Activated CD4-positive, alpha-beta T cell treated with anti-CD3 and anti-CD28 coated beads, Interleukin-2, Interleukin-6, amounts not matched to agents 100 ng/mL and 50 ng/mL, durations not matched to agents 16 hours and 8 hours (primary cell): ENCODE measurements at places on chromosomes 7 and 10.

- peak; percentile 53 for DNase-seq
These were observed 45.6 kb downstream of the SMURF1 start for GRCh38 chr7:99098286-99098823.

GRCh38 chr7:125599387-125599786 is 669.8 kb upstream of the POT1 start:
- peak; percentile 0 for DNase-seq

- no peak for DNase-seq
These were observed 91.6 kb downstream of the MYOF start for GRCh38 chr10:93390306-93391090.

DNA sequence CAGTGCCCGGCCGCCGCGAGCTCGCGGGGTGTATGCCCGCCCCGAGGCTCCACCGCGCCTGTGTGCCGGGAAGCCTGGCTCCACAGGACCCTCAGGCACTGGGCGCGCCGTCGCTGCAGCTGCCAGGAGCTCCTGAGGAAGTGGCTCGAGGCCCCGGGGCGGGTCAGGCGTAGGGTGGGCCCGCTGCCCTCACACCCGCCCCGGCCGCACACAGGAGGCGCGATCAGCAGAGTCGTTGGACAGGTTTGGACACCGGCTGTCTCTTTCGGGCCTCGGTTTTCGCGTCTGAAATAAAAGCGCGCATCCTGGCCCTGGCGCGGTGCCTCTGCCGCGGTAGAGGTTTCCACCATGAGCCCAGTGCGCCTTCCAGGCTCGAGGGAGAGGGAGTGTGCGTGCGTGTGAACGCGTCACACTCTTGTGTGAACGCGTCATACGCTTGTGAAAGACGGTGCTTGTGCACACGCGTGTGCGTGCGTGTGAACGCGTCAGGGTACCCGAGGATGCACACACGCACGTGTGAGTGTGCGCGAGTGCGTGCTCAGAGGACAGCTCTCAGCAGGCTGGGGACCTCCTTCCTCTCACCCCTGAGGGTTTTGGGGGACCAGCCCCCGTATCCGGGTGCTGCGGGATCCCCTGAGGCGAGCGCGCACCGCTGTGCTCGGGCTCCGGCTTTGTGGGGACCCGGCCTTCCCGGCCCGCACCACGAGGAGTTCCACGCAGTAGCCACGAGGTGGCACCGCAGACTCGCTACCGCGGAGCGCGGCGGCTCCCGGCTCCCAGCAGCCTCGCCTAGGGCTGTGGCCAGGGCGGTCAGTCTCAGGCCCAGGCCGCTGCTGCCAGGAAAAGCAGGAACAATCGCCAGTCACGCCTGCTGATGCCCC is 83.8 kb downstream of the BMS1 start:
- DNase-seq, result peak; percentile 67

DNA sequence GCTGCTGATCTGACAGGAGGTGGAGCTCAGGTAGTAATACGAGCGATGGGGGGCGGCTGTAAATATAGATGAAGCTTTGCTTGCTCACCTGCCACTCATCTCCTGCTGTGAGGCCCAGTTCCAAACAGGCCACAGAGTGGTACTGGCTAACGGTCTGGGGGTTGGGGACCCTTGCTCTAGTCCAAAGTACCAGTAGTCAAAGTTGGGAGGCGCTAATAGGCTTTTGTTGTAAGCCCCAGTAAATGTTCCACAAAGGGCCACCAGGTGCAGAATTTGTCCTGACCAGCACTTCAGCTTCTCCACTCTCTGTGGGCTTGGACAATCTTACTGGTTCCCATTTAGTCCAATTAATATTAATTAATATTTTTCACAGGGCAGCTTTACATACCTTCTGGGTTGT is 206.6 kb downstream of the ACTR3B start:
- DNase-seq, result no peak

- no peak for DNase-seq
These were observed 11.2 kb upstream of the THSD7A start for GRCh38 chr7:11843113-11843765.

GRCh38 chr7:121180436-121181063 is 148.2 kb upstream of the WNT16 start:
- no peak for DNase-seq

DNA sequence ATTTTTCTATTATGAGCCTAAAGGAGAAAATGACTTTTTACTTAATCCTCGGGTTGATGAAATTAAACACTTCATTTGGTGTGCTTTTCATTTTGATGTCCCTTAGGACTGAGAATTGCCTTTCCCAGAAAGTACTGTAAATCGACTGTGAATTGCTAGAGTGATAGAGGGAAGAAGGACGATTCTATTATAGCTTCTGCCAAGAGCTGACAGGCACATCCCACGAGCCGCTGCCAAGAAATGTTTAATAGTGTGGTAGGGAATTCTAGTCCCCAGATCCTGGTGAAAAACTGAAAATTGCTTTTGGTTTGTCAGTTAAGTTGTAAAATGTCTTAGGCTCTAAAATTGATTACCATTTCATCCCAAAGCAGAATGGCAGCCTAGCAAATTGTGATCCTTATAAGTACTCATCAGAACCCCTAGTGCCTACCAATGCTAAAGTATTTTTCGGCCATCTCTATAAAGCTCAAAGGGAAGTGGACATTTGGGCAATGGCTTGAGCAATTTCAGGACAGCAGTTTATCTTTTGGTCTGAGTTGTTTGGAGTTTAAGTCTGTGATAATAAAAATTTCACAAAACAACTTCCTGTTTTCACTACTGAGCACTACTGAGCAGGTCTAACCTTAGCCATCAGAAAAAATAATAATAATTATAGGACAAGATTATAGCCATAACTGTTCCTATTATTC is 44.6 kb upstream of the HYCC1 start:
- no peak for DNase-seq

DNA sequence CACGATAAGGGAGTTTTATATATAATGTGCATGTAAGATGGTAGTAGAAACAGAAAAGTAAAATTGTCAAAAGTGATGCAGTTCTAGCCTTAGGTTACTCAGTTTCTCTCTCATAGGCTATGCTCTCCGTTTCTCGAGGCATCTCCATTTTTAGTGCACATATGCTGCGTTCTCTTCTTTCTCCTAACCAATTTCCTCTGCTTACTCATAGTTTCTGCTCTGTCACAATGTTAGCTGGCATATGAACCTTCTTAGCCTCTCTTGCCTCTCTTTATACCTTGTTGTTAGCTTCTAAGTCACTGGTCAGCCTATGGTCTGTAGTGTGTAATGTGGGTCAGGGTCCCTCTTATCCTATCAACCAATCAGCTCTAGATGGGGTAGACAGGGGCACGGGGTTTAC is 280.6 kb upstream of the ETV1 start:
- DNase-seq, result no peak

DNA sequence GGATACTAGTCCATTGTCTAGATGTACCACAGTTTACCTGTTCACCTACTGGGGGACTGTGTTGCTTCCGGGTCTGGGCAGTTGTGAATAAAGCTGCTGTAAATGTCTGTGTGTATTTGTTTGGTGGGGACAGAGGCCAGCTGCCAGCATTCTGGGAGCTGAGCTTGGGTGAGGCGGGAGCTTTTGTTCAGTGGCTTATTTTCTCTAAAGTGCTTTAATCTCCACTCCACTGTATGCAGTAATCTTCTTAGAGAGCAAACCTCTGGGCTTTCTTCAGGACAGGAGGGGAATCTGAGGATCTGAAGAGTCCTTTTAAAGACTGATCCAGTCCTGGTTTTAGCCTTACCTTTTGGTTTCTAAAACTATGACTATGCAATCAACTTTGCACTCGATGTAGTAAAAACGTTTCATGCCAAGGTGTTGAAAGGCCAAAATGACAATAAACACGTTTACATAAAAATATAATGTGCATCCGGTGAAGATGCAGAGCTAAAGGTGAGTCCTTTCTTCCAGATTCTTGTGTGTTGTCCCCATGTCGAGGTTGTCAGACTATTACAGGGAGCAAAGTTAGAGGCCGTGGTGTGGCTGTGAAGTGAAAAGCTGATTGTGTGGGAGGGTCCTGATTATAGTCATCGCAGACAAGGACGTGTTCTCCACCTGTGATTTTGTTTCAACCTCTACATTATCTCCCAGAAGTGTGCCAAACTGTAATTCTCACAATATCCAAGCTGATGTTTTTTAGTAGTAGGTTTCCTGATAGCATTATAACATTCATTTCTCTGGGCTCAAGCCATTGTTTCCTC is 279.8 kb downstream of the CAMK1D start:
- DNase-seq, result no peak

GRCh38 chr7:87806150-87806549 is 70.0 kb downstream of the SLC25A40 start:
- no peak for DNase-seq

GRCh38 chr7:14236834-14237233 is 247.4 kb upstream of the ETV1 start:
- no peak for DNase-seq

GRCh38 chr7:4163565-4164203 is 518.4 kb upstream of the FOXK1 start:
- no peak for DNase-seq

- no peak for DNase-seq
These were observed 2.0 kb upstream of the PITX3 start for GRCh38 chr10:102243309-102243708.

DNA sequence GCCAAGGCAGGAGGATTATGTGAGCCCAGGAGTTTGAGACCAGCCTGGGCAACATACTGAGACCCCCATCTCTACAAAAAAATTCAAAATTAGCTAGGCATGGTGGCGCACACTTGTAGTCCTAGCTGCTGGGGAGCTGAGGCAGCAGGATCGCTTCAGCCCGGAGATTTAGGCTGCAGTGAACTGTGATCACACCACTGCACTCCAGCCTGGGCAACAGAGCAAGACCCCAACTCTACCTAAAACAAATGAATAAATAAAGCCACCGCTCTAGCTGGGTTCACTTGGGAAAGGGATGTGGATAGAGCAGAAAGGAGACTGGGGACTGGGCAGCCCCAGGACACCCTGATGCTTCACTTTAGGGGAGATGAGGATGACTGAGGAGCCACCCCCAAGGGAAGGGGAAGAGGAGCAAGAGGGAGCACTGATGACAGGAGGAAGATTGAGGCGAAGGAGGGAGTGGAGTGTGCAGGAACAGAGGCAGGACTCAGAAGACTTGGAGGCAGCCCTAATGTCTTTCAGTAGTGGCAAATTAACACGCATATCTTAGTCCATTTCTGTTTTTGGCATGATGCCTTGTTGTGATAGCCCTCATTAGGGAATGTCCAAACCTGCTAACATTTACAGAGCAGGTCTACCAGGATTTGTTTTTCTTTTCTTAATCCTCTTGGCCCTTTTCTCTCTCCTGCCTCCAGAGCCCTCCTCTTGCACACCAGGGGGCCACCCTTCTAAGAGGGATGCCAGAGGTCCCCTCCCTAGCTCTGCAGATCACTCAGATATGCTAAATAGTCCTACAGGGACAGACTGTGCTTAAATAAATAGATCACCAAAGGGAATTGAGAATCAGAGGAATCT is 88.3 kb downstream of the C10orf105 start:
- DNase-seq, result no peak

DNA sequence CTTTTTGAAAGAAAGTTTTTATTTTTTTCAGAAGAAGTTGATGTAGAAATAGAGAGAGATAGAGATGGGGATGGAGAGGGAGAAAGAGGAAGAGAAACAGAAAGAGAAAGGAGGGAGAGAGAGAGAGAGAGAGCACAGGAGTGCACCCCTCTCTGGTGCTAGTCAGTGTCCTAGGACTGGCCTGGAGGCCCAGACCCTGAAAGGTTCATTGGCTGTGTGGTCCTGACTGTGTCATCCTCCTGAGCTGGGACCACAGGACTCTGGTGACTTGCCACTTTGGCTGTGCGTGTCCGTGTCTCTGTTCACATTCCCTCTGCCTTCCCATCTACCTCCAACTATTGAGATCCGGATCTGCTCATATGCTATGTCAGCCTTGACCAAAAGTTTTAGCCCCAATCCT is 62.1 kb upstream of the SHH start:
- no peak for DNase-seq

GRCh38 chr7:159105066-159105780 is 39.4 kb downstream of the VIPR2 start:
- DNase-seq, result no peak

DNA sequence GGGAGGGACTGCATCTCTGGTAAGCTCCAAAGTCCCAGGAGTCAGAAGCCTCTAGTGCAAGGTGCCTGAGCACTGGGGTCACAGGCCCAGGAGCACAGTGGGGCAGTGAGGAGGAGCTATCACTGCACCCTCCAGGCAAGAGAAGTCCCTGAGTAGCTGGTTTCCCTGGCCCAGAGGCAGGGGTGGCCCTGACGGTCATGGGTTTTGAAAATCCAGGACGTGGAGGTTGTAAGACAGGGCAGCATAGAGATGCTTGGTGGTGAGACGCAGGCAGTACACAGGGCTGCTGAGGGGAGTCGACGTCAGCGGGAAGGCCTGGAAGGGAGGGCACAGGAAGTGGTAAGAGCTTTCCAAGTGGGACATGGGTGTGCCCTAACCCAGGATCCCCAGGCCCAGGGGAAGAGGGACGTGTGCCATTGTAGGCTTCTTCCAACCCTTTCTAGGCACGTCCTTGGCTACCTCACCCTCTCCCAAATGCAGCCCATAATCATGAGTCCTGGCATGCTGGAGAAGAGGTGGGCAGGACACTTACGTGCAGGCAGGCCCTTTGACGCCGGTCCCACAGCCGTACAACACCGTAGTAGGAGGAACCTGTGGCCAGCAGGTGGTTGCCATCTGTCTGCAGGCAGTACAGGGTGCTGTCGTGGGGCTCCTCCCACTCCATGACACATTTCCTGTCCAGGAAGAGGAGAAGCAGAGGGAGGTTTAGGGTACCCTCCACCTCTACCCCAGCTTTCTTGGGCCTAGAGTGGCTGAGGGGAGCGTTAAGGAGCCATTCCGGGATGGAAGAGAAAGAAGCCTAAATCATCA is 23.2 kb downstream of the DPCD start:
- peak; percentile 28 for DNase-seq

GRCh38 chr7:111103136-111103535 is 12.2 kb downstream of the LRRN3 start:
- no peak for DNase-seq

DNA sequence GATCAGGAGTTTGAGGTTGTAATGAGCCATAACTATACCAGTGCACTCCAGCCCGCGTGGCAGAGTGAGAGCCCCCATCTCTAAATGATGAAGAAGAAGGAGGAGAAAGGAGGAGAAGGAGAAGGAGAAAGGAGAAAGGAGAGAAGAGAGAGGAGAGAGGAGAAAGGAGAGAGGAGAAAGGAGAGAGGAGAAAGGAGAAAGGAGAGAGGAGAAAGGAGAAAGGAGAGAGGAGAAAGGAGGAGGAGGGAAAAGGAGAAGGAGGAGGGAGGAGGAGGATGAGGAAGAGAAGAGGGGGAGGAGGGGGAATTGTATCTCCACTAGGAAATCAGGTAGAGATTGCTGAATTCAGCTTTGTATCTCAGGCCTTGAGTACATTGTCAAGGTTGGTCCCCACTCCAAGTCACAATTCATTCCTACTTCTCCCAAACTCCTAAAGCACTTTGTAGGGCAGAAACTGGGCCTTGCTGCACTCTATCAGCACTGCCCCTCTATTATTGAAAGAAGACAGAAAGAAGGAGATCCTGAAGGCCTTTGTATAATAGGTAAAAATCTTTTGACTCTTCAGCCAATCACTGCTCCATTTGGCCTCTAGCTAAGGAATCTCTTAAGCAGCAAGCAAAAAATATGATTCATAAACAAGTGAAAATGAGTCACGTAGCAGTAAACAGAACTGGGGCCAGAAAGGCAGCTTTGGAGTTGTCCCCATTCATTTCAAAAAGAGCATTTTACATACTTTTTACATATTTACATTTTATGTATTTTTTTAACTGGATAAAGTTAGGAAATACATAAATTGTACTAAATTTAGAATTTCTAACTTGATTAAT is 178.0 kb downstream of the IMMP2L start:
- peak; percentile 3 for DNase-seq

- no peak for DNase-seq
These were observed 199.4 kb upstream of the NPVF start for GRCh38 chr7:25427721-25428120.

- no peak for DNase-seq
These were observed 153.2 kb downstream of the CDH23 start for GRCh38 chr10:71549766-71550533.

GRCh38 chr7:140058517-140058916 is 4.2 kb downstream of the PARP12 start:
- DNase-seq, result no peak
